ENCODE measurements at places on chromosomes 6 and 20.

DNA sequence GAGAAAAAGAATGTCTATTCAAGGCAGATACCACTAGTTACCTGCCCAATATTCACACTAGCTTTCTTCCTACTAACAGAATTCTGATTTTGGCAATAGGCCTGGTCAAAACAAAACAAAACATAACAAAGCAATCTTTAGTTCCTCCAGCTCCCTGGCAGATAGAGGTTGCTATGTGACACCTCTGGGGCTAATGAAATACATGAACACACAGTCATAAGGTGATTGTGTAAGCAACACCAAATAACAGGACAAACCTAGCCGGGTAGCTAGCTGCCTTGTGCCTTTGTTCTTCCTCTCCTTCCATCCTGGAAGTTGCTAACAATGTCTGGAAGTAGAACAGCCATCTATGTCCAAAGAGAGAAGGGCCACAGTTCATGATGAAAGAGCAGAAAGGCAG is 6.0 kb upstream of the HMGN3 start:
- DNase-seq: no peak

- peak; percentile 99 for DNase-seq
Observed at GRCh38 chr20:20734475-20734948, 22.1 kb upstream of the RALGAPA2 start.

DNA sequence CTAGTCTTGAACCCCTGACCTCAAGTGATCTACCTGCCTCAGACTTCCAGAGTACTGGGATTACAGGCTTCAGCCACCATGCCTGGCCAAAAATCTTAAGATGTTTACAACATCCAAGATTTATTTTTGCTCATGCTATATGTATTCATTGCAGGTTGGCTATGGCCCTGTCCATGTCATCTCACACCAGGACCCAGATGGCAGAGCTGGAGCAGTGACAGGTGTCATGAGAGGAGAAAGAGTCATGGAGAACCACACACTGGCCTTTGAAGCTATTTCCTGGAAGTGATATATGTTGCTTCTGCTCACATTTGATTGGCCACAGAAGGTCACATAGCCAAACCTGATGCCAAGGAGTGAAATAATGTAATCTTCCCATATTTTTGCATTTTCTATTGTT is 13.8 kb upstream of the DDR1 start:
- DNase-seq: no peak

GRCh38 chr6:28334286-28335039 is 1.5 kb downstream of the ZSCAN31 start:
- DNase-seq: no peak

DNA sequence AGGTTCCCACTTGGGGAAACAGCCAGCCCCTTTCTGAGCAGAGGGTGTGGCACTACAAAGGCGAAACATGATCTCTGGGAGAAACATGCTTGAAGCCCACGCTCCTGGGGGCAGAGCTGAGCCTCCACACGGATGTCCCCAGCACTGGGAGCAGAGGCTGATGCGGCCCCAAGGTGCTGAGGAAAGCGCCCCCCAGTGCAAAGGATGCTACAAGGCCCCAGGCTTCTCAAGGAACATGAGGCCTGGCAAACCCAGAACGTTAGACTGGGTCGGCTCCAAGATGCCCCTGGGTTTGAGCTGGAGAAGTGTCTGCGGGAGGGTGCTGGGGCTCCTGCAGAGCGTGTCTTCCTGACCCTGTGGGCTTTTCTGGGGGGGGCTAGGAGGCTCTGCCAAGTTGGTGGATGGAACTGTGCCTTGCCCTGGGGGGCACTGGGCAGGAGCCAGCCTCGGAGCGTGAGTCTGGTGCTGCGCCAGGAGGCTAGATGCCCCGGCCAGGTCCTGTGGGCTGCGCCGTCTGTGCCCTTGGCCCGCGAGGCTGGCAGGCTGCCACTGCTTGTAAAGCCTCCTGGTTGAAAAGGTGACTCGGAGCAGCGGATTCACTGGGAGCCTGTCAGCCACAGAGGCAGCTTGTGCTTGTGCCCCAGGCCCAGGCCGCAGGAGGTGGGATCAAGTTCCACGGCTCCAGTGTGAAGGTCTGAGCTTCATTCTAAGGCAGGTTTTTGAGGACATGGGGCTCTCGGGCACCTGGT is 8.1 kb downstream of the SYNJ2 start:
- DNase-seq: peak; percentile 41

- no peak for DNase-seq
Observed at GRCh38 chr20:44856442-44856841, 29.1 kb upstream of the YWHAB start.

DNA sequence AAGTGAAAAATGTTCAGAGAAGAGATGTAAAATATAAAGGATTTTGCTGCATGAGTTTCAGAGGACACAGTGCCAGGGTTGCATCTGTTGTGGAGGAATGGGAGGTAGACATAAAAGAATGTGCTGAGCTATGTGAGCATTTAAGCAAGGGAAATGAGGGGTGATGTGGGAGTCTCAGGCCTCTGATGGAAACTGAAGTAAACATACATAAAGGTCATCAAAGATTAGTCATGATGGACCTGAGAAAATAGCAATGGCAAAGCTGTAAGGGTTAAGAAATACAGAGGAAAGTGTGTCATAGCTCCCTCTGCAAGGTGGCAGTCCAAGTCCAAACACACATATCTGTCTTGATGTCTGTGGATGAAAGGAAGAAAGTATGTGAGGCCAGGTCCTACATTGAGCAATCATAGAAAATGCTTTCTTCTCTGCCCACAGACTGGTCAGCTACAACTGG is 306.6 kb upstream of the ECI2 start:
- no peak for DNase-seq

DNA sequence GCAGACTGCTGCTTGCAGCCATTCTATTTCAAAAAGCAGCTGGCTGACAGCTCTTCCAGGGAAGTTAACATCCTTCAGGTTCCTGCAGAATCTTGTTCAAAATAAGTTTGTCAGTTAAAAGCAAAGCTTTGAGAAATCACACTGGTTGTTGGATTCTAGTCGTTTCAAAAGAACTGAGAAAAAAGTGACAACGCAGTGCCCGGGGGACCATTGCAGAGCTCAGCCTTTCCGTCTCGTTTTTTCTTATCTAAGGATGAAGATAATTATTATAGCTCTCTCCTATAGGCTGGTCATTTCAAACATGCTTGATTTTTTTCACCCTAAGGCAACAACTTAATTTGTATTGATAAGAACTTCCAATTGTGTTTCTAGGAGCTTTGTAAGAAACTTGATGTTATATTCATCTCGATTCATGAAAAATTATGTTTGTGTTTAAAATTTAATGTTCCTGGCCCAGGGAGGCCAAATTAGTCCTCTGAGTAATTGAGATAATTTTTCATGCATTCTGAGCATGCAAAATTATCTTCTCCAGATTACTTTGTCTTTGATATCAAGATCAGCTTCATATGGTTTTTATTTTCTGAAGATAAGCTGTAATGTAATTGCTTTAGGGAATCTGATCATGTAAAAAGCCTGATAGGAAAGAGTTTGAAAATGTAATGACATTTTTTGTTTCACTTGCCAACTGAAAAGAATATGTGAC is 58.4 kb downstream of the SNAP25 start:
- DNase-seq: no peak

GRCh38 chr6:87341158-87341557 is 3.5 kb upstream of the C6orf163 start:
- no peak for DNase-seq

DNA sequence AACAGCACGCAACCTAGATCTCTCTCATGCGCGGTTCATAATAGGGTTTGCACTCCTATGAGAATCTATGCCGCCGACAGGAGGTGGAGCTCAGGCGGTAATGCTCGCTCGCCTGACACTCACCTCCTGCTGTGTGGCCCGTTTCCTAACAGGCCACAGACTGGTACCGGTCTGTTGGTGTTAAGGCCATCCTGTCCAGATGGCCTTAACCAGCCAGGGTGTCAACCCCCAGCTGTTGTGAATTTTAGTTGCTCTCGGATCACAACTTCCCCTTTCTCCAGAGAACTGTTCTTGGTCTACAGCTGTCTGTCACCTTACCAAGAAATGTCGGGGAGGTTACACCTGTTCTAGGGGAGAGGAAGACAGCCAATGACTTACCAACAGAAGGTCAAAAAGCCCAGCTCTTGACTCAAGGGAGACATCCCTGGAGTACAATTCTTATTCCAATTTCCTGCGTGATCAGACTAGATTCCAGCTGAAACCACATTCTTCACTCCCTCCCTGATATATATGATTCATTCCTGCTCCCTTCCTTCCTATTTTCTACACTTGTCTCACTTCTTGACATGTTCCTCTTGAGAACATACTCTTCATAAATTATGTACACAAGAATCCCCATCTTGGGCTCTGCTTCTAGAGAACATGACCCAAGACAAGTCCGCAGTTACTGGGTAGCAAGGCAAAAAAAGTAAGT is 23.1 kb upstream of the DNAAF9 start:
- peak; percentile 98 for DNase-seq

DNA sequence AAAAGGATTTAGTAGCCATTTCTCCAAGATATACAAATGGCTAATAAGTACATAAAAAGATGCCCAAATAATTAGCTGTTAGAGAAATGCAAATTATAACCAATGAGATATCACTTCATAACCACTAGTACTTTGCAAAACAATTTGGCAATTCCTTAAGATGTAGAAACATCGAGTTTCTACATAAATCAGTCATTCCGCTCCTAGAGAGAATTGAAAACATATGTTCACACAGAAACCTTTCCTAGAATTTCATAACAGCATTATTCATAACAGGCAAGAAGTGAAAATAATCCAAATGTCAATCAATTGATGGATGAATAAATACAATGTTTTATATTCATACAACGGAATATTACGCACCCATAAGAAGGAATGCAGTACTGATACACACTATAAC is 20.5 kb upstream of the NT5E start:
- no peak for DNase-seq

- no peak for DNase-seq
Observed at GRCh38 chr6:96675597-96675996, 112.7 kb downstream of the FHL5 start.

DNA sequence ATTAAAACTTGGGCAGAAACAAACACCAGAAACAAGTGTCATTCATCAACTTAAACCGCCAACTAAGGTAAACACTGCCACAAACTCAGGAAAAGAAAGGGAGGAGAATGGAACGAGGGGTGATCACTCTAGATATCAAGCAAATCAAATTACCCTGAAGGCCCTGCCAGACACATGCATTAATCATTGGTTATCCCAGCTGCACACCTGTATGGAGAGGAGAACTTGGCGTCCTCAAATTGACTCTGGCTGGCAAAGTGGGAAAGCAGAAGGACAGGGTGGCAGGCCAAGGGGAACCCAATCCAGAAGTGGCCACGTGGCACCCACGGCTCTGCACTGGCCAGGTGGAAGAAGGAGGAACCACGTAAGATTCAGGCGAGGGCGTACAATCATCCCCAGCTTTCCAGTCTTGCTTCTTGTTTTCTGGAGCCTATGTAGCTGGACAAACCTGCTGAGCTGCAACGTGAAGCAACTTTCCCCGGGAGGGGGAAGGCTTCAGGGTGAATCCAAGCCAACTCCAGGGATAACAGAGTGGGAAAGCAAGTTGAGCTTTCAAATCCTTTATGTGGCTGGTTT is 156.2 kb upstream of the JARID2 start:
- DNase-seq: peak; percentile 86

DNA sequence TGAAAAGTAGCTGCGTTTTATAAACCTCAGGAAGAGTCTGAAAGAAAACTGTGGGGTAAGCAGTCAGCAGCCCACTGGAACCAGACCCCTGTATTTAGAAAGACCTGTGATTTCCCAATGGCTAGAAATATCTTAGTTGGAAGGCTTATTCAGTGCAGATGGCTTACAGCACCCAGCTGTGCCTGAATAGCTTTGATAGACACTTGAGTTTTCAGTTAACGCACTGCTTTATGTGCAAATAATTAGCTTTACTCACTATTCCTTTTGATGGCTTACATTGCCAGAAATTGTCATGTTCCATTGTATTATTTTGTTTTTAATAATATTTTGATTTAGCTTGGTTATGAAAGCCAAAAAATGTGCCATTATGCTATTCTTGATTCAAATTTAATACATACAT is 465.3 kb upstream of the SYNCRIP start:
- DNase-seq: no peak

DNA sequence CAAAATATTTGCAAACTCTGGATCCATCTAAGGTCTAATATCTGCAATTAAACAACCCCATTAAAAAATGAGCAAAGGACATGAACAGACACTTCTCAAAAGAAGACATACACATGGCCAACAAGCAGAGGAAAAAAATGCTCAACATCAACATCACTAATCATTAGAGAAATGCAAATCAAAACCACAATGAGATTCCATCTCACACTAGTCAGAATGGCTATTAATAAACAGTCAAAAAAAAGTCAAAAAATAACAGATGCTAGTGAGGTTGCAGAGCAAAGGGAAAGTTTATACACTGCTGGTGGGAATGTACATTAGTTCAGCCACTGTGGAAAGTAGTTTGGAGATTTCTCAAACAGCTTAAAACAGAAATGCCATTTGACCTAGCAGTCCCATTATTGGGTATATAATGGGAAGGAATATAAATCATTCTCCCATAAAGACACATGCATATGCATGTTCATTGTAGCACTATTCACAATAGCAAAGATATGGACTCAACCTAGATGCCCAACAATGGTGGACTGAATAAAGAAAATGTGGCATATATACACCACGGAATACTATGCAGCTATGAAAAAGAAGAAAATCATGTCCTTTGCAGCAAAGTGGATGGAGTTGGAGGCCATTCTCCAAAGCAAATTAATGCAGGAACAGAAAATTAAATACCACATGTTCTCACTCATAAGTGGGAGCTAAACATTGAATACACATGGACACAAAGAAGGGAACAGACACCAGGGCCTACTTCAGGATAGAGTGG is 9.1 kb downstream of the ZNFX1 start:
- no peak for DNase-seq

DNA sequence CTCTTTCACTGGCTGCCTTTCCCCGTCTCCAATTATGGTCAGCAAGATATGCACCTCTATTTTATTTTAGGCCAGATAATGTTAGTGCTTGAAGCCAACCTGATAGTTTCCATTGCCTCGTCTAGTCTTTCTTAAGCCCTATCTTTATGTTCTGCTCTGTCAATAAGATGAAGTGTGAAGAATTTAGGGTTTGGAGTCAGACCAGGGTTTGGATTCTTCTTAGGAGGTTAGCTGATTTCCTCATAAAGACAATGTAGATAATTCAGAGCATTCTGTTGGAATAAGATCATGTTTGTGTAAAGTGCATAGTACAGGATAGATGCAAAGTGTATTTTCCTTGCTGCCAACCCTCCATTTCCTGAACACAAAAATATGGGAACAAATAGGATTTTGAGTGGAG is 43.8 kb downstream of the PKIB start:
- DNase-seq: no peak

GRCh38 chr20:46703435-46703834 is 6.0 kb upstream of the SLC2A10 start:
- no peak for DNase-seq

- DNase-seq: peak; percentile 80
Observed at GRCh38 chr6:169115632-169116031, 138.0 kb downstream of the THBS2 start.

DNA sequence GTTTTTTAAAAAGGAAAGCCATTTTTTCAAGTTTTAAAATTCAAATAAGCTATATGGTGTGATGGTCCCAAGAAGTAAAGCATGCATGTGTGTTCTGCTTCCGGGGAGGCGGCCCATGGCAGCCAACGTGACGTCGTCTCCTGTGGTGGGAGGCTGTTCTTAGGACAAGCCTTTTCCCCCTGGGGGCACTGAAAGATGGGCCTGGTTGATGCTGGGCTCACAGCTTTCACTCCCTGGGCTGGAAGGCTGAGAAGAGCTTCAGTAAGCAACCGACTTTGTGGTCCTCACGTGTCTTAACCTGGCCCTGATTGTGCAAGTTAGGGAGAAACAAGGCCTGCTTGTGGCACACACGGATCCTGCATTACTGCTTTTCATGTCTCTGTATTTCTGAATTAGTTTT is 84.1 kb downstream of the SMOC2 start:
- no peak for DNase-seq

GRCh38 chr6:40713002-40713719 is 126.0 kb upstream of the LRFN2 start:
- no peak for DNase-seq

Measured in NB4 (cell line).